ENCODE measurements at places on chromosomes 3 and 15. TPM values are rescaled to one million over a fixed set of nuclear protein-coding genes. Genes with fewer than 3 reads are reported as not detected.

Gene CLSTN2
- total RNA-seq = 0.02 TPM

Gene PPP1R2
- total RNA-seq = 15.7 TPM

Gene ADAMTS17
- 0.09 TPM for total RNA-seq

Gene PPP2R3A
- total RNA-seq = 3.0 TPM

Gene ADAMTSL3
- 0.22 TPM for total RNA-seq

Gene CDHR4
- 0.17 TPM for total RNA-seq

Gene C3orf85
- not detected for total RNA-seq

Gene CKMT1B
- 1.9 TPM for total RNA-seq

Gene VEPH1
- 0.70 TPM for total RNA-seq

Gene NLGN1
- total RNA-seq = not detected

Gene C2CD4B
- 0.32 TPM for total RNA-seq

Gene TMC3
- not detected for total RNA-seq

Gene STAB1
- 0.07 TPM for total RNA-seq

Gene STRIT1
- not detected for total RNA-seq

Gene RMDN3
- total RNA-seq = 22.6 TPM

Gene KATNBL1
- total RNA-seq = 32.9 TPM

Measured in A549 treated with Hydrocortisone at 1 μM for 4 hours (cell line).